Thymus (tissue), 14 donors: ENCODE measurements at places on chromosomes 16 and 17. TPM values are rescaled to one million over a fixed set of nuclear protein-coding genes. Genes with fewer than 3 reads are reported as not detected.

DNA sequence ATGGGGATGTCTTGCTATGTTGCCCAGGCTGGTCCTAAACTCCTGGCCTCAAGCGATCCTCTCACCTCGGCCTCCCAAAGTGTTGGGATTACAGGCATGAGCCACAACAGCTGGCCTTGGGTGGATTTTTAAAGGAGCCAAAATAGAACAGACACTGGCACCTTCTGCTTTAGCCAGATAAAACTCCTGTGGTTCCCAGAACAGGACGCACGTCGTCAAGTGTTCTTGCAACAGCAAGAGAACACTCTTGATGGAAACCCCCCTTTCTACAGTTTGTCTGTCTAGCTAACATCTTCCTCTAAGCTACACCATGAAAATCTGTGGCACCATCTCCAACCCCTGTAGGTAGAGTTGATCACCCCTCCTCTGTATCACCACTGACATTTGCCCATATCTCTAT lies 122.6 kb downstream of the NPIPB5 start:
- no peak overlapping the region for H3K4me3 ChIP-seq
- DNase-seq: no peak
- no peaks in the 10 kb centered on the region for H3K4me1 ChIP-seq
- no peaks in the 10 kb centered on the region for H3K27me3 ChIP-seq
- no peaks in the 10 kb centered on the region for H3K36me3 ChIP-seq

- no peak for DNase-seq
- H3K36me3 ChIP-seq: no peaks in the 10 kb centered on the region
- H3K27ac ChIP-seq: peak overlapping the region; percentile 68
- peaks cover 22% of the 10 kb centered on the region for H3K4me1 ChIP-seq
These were observed 58.4 kb downstream of the TOM1L2 start for GRCh38 chr17:17913695-17914332.

DNA sequence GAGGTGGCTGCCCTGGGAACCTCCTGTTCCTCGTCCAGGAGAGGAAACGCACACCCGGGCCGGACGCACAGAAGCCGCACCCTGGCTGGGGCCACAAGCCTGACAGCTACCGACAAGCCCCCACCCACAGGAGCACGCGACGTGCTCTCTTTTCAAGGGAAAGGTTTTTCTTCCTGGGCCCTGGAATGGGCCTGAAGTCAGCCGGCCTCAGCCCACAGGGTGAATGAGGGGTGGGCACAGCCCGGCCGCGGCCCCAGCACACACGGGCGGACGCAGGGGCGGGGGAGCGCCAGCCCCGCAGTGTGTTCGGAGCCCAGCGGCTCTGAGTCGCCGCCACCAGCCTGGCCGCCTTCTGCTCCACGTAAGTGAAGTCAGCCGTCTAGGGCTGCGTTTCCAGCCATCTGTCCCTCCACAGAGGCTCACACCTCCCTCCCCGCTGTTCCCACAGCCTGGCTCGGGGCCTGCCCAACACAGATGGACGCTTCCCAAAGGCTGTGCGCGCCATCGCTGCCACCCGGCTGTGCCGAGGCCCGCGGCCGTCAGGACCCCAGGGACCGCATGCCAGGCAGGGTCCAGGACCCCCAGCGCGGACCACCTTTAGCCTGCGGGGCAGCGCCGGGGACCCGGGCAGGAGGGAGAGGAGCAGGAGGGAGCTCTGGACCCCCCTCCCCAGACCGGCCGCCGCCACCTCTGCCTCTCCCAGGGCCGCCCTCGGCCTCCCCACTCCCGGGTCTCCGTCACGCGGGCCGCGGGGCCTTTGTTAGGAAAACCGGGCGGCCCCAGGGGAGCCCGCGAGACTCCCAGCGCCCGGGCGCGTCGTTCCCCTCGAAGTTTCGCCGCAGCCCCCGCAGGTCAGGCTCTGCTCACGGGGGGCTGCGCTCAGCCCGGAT lies 36.8 kb downstream of the CBFA2T3 start:
- peaks cover 52% of the 10 kb centered on the region for H3K4me1 ChIP-seq
- peaks cover 32% of the 10 kb centered on the region for H3K27me3 ChIP-seq
- no peak for DNase-seq
- peaks cover 16% of the 10 kb centered on the region for H3K36me3 ChIP-seq
- peak overlapping the region; percentile 82 for H3K4me3 ChIP-seq

CDH3 gene
- 47.5 TPM for polyA plus RNA-seq

DNA sequence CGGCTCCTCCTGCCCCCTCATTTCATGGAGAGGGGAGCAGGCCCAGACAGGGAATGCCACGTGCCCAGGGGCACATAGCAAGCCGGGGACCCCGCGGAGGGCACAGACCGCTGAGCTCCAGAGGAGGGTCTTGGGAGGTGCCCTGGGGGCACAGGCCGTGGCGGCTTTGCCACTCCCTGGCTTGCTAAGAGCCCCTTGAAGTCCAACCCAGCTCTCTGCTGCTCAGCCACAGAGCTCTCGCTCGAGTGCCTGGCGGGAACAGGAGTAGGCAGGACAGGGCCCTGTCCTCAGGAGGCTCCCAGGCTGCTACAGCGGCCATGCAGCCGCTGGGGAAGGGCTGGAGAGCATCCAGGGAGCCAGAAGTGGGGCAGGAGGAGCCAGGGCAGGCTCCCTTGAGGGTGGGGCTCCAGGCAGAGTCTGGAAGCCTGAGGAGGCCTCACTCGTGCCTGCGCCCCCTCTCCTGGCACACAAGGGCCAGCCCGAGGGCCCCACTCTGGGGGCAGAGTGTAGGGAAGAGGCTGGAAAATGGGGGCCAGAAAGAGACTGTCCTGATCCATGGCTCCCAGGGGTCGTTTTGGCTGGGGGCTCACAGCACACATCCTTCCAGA lies 4.4 kb upstream of the RAB26 start:
- H3K27me3 ChIP-seq: peaks cover 20% of the 10 kb centered on the region
- H3K4me1 ChIP-seq: peaks cover 13% of the 10 kb centered on the region
- H3K27ac ChIP-seq: no peak overlapping the region
- H3K36me3 ChIP-seq: no peaks in the 10 kb centered on the region

DNA sequence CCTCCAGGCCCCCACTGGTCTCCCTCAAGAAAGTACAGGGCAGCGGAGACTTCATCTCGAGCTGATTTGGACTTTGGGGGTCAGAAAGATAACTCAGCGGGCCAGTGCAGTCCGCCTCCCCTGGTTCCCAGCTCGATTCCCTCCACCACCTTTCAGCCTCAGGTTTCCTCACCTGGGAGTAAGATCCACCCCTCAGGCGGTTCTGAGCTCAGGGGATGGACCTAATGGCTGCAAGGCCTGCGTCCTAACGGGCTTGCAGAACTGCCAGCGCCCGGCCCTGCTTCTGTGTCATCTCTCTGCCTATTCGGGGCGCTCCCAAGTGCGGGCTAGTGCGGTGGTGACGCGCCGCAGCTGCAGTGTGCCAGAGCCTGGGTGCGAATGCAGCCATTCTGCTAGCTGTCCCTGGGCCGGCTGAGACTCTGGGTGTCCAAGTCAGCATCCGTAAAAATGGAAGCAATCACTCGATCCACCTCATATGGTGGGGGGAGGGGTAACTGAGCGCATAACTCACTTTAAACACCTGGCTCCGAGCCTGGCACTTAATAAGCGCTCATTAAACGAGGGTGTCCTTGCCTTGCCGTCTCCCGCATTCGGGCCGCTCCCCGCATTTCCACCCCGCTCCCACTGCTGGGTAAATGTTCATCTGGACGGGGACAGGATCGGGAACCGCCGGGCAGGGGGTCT lies 129.6 kb upstream of the LHX1 start:
- H3K27ac ChIP-seq: no peak overlapping the region
- no peak overlapping the region for H3K4me3 ChIP-seq
- peaks cover 84% of the 10 kb centered on the region for H3K27me3 ChIP-seq
- no peak for DNase-seq
- no peaks in the 10 kb centered on the region for H3K36me3 ChIP-seq
- H3K4me1 ChIP-seq: no peaks in the 10 kb centered on the region

GRCh38 chr17:70370816-70371215 lies 201.5 kb downstream of the KCNJ2 start:
- no peak overlapping the region for H3K4me3 ChIP-seq
- no peaks in the 10 kb centered on the region for H3K27me3 ChIP-seq
- no peak overlapping the region for H3K27ac ChIP-seq

DNA sequence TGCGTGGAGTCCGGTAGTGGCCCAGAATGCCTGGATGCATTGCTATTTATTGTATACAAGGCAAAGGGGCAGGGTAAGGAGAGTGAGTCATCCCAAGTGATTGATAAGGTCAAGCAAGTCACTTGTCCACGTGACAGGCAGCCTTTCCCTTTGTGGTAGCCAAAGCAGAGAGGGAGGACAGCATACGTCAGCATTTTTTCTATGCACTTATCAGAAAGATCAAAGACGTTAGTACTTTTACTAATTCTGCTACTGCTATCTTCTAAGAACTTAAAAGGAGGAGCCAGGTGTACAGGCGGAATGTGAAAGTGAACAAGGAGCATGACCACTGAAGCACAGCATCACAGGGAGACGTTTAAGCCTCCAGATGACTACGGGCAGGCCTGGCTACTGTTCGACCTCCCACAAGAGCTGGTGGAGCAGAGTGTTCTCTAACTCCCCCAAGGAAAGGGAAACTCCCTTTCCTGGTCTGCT lies 47.9 kb upstream of the ARL4D start:
- H3K4me3 ChIP-seq: no peak overlapping the region
- H3K4me1 ChIP-seq: peaks cover 5% of the 10 kb centered on the region
- DNase-seq: no peak

SPNS3 gene
- polyA plus RNA-seq: 11.5 TPM

CIBAR2 gene
- 0.46 TPM for polyA plus RNA-seq

DNA sequence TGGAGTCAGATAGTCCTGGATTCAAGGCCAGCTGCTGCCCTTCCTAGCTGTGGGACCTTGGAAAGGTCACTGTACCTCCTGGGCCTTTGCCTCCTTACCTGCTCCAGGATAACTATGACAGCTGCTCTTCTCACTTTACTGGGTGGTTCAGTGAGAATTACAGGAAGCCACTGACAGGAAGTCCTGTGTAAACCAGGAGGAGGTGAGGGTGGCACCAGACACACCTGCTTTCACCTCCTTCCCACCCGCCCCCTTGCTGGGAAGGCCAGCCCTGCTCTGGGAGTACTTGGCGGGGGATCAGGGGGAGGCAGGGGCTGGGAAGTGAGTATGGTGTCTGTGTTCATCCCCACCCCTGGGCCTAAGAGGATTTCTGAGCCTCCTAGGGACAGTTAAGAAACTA lies 42.6 kb downstream of the CPNE2 start:
- peak overlapping the region; percentile 89 for H3K27ac ChIP-seq
- no peaks in the 10 kb centered on the region for H3K36me3 ChIP-seq
- H3K4me3 ChIP-seq: peak overlapping the region; percentile 1
- no peaks in the 10 kb centered on the region for H3K27me3 ChIP-seq
- peaks cover 12% of the 10 kb centered on the region for H3K4me1 ChIP-seq
- peak; percentile 78 for DNase-seq

PRAC2 gene
- polyA plus RNA-seq: 0.07 TPM

ZNF263 gene
- 26.3 TPM for polyA plus RNA-seq
